ENCODE measurements at places on chromosomes 12 and 14.

- no peak for DNase-seq
These were observed 92.8 kb downstream of the FRMD6 start for GRCh38 chr14:51744372-51745130.

DNA sequence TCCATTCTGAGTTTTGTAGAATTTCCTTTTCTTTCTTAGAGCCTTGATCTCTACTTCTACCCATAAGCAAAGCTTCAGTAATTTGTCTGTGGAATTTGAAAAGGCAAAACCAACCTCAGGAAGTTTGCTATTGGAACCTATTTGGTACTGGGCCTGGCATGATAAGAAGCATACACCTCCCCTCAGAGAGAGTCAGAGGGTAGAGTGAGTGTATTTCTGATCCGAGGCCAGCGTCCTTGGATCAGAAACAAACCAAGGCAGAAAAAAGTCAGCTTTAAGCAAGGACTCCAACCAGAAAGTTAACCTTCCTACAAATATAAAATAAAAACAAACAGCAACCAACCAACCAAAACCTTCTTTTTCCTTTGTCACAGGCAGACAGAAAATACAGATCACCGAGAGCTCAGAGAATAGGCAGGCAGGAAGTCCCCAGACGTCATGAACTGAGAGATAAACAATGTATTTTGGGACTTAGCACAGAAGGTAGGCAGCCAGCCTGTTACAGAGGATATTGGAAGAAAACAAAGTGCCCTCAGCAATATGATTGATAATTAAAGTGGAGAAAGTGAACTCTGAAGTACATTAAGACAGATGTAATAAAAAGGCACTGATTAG, 141.5 kb downstream of the NEDD1 start:
- no peak for DNase-seq

DNA sequence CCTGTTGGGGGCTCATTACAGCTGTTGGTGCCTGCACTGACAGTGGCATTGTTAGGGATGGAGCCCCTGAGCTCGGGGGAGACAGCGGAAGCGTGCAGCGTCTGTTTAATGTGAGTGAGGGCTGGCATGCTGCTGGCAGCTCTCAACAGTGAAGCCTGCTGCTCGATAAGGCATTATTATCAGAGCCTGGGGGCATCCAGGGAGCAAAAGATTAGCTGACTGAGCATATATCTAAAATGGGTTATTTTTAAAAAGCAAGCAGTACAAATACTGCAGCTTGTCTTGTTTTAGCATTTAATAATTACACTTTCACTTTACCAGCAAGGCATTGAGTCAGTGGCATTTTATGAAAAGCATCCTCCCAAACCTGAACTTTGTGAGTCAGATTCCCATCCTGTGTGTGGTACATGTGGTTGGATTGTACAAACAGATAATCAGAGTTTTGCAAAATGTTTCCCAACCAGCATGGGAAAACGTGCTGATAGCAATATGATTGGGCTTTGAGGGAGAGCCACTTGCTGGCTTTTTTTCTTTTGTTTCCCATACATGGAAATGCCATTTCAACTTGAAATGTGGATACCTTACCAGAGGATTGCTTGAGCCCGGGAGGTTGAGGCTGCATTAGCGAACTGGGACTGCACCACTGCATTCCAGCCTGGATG, 150.8 kb downstream of the PRKCH start:
- DNase-seq, result no peak

- no peak for DNase-seq
These were observed 17.9 kb downstream of the HRK start for GRCh38 chr12:116863275-116863767.

- DNase-seq, result no peak
These were observed 2.5 kb downstream of the TRAF3 start for GRCh38 chr14:102779574-102780315.

DNA sequence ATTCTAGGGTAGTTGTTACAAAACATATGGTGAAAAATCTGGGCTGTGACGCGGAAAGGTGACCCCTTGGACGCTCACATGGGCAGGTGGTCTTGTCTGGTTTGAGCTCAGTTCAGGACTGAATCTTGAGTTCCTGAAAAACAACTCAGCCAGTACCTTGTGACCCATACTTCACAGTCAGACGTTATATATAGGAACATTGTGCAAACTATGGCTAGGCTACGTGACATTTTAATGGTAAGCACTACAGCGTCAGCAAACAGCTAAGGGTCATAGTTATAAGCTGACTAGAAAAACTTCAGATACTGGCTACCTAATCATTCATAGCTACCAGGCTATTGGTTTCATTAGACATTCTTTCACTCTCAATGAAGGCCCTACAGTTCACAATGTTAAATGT, 14.8 kb upstream of the EDDM3A start:
- no peak for DNase-seq

GRCh38 chr14:61476754-61477410, 155.5 kb downstream of the PRKCH start:
- DNase-seq, result no peak

DNA sequence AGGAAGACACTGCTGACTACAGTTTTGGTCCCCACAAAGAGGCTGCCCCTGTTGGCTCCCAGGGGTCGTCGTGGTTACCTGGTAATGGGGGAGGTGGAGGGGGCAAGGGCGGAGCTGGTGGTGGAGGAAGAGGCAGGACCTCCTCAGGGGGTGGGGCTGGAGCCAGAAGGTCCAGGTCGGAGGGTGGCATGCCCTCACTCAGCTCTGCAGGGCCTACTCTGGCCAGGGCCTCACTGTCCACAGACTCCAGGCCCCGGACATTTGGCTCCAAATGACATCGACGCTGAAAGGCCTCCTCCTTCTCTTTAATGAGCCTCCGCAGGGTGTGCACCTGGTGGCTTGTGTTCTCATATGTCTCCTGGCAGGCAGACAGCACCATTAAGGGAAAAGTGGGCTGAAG, 28.5 kb downstream of the PRPF40B start:
- no peak for DNase-seq

DNA sequence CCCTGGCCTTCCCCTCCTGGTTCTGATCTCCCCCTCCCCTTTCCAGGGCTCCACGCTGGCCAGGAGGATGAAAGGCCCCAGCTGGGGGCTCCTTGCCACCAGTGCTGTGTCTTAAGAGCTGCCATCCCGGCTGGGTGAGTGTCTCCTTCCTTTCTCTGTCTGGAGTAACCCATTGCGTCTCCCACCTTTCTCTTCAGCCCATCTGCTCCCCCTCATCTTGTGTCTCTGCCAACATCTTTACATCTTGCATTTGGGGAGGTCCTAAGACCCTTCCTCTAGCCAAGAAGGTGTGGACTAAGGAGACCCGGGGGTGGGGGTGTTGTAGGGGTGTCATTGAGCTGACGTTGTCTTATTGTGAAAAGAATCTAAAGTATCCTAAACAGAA, 505 bp downstream of the BCL2L2 start:
- no peak for DNase-seq

- DNase-seq, result no peak
These were observed 1.2 kb downstream of the NCKAP5L start for GRCh38 chr12:49827051-49827400.

DNA sequence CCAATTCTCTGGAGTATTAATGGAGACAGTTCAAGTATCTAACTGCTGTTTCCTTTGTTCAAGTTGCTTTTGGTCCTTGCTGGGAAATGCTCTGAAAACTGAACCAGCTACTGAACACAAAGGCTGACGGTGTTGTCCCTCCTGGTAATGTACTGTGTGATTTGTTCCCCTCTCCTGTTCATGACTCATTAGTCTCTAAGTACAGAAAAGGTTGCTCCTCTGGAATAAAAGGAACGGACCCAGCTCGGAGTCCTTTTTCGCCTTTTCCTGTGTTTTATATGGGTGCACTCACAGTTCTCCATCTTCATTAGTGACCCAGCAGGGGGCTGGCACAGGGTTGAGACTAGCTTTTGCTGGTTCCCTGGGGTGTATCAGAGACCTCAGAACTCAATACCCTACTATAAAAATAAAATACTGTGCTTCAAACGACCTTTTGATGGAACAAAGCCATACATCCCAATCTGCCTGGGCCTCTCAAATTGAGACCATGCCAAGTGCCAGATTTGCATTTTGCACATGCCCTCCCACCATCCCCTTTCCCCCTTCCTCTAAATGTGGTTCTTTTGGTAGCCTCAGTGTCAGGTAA, 269.7 kb downstream of the RAD51B start:
- DNase-seq, result no peak

GRCh38 chr14:100130521-100130920, 28.9 kb downstream of the DEGS2 start:
- no peak for DNase-seq

DNA sequence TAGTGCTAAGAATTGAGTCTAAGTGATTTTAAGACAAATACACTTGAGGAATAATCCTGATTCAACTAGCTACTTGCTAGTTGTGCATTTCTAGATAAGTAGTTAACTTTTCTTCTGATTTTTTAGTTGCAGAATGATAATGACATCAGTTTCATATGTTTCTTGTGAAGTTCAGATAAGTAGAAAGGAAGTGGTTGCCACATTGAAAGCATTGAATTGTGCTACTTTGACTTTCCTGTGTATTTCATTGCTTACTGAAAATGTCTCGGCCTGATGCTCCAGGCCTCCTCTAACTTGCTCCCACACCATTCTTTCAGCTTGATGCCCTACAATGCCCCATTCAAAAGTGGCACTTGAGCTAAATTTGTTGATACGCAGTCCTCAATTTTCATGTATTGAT, 980.0 kb downstream of the TMTC2 start:
- DNase-seq, result no peak

DNA sequence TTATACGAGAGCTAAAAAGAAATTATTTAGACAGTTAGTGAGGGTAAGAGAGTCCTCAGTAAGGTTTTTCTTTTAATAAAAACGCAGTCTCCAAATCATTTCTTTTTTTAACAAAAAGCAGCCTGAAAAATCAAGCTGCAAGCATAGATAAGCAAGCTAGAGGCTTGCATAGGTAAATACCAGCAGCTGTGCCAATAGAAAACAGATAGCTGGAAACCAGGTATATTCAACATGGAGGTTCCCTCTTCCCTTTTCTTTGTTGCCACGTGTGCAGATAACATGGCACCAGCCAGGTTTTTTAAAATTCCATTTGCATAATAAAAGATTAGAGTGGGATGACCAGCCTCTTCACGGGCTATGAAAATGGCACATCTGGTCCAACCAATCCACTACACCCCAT, 6.1 kb upstream of the PRKAB1 start:
- no peak for DNase-seq

DNA sequence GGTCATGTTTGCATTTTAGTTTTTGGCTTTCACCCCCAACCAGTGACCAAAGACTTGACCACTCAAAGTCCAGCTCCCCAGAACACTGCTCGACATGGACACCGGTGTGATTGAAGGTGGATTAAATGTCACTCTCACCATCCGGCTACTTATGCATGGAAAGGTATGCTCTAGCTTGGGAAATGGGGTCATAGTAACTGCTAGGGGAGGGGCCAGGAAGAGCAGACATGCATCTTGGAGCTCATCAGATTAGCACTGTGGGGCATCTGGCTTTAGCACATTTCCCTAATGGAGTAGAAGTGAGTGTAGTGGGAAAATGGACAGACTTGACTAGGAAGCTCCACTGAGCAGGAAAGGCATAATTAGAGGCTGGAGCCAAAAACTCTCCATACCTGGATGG, 2.8 kb downstream of the PCBP2 start:
- no peak for DNase-seq

DNA sequence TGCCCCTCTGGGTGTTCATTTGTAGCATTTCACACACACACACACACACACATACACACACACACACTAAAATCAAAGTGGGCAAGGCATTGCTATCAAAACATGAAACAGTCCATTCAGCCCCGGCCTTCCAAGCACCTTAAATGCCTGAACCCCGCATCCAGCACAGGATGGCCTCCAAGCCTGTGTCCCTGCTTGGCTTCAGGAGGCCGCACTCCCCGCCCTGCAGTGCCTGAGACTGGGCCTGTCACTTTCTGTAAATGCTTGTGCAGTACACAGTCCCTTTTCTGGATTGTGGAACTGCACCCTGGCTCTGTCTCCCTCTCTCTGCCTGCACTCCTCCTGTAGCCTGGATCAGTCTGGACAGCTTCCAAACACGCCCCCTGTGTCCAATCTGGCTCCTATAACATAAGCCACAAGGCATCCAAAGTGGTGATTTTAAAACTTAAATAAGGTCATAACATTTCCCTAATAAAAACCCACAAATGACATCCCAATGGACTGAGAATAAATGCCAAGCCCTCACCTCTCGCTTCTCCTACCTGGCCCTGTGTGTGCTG, 972.2 kb upstream of the TMEM132C start:
- DNase-seq, result no peak

DNA sequence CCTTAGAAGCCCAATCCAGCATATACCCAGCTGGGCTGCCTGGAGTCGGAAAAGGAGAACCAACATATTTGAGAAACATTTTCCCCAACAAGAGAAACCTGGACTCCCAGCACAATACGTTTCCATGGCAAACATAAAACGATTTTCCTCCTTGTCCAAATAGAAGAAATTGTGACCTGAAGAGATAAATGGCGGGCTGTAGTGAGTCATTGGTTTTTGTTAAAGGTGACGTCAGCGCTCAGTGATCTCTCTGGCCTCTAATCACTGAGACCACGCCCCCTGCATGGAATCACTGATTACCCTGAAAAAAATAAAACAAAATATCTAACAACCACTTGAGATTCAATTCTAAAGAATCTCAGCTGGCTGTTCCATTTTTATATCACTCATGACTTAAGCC, 6.0 kb downstream of the CCDC60 start:
- no peak for DNase-seq

- DNase-seq, result no peak
These were observed 224.5 kb downstream of the VRK1 start for GRCh38 chr14:97021571-97022168.

- DNase-seq, result no peak
These were observed 25.6 kb upstream of the KRAS start for GRCh38 chr12:25276199-25276937.

DNA sequence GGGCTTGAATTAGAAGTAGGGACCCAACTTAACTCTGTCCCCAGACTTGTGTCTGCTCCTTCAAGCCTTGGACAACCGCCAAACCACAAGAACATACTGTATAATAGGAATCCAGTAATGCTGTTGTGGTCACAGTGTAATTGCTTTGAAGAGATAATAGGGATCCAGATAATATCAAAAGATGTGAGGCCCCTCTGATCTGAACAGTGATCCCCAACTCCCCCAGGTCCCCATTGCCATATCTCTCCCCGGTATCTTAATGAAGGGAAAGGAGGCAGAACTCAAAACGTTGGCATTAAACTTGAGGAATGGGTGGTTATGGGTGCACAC, 8.5 kb upstream of the PLEKHH1 start:
- no peak for DNase-seq

Data from GM18507 (cell line).